ENCODE measurements at places on chromosomes 11 and 22.

- DNase-seq, result no peak
Measured at GRCh38 chr11:22657101-22657694, 9.2 kb upstream of the GAS2 start.

GRCh38 chr22:39238966-39239505 lies 5.7 kb downstream of the PDGFB start:
- DNase-seq, result no peak

- DNase-seq, result no peak
Measured at GRCh38 chr11:121497176-121497998, 44.6 kb upstream of the SORL1-AS1 start.

- DNase-seq, result no peak
Measured at GRCh38 chr22:45960477-45961386, 16.2 kb downstream of the WNT7B start.

GRCh38 chr11:118207079-118207478 lies 17.7 kb downstream of the JAML start:
- DNase-seq, result no peak

DNA sequence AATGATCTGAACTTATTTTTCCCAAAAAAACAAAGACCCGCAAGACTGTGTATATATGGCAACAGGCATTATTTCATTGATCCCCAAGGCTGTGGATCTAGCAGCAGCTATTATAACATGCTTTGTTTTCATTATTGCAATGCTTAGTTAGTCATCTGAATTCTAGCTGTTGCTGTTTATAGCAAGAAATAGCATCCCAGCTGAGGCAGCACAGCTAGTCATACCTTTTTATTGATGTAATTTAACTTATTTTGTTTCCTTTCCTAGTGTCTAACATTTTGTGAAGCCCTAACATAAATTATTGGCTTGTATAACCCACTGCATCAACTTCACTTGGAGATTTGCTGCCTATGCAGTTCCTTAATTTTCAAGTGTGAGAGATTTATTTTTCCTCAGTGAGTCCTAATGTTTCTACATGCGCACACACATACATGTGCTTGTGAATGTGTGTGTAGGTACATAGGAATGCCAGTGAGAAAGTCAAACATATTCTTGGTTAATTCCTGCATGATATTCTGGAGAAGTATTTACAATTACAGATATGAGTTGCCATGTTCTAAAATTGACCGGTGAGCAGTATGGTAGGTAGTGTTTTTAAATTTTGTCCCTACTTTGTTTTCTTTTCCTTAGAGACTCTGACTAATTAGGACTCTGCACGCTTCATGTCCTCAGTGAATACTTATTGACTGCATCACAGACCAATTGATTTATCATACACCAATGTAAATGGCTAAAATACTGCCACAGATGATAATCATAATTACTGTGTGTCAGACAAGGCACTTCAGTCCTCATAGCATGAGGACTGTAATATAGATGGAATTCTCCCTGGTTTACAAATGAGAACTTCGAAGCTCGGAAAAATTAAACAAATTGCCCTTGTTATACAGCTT lies 119.3 kb downstream of the WNT11 start:
- DNase-seq, result no peak

DNA sequence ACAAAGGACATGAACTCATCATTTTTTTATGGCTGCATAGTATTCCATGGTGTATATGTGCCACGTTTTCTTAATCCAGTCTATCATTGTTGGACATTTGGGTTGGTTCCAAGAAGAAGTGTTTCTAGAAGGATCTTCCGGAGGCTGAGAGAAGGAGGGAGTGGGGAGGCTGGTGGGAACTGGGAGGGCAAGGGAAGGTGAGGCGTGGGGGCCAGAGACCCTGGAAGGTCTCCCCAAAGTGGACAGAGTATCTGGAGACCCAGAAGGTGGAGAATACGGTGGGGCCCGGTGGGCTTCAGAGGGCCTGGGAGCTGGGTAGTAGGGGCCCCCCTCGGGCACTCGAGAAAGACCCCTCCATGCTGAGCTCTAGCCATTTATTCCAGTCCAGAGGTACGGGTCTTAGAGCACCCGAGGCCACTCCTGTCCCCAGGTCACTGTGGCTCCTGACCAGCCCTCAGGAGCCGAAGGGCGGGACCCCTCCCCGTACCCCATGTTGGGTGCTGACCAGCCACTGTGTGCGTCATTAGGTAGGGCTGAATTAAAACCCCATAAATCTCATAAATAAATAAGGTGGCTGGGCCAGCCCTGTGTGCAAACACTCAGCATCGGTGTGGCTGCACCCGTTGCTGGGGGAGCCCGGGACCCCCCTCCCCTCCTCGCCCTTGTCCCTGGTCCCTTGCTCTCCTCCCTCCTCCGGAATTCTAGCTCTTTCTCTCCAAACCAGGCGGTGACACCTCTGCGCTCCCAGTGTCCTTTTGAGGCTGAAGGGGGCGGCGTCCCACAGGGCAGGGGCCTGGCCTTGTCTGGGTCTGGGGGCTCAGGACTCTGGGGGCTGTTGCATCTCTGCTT lies 38.8 kb upstream of the MUC5AC start:
- DNase-seq, result no peak

DNA sequence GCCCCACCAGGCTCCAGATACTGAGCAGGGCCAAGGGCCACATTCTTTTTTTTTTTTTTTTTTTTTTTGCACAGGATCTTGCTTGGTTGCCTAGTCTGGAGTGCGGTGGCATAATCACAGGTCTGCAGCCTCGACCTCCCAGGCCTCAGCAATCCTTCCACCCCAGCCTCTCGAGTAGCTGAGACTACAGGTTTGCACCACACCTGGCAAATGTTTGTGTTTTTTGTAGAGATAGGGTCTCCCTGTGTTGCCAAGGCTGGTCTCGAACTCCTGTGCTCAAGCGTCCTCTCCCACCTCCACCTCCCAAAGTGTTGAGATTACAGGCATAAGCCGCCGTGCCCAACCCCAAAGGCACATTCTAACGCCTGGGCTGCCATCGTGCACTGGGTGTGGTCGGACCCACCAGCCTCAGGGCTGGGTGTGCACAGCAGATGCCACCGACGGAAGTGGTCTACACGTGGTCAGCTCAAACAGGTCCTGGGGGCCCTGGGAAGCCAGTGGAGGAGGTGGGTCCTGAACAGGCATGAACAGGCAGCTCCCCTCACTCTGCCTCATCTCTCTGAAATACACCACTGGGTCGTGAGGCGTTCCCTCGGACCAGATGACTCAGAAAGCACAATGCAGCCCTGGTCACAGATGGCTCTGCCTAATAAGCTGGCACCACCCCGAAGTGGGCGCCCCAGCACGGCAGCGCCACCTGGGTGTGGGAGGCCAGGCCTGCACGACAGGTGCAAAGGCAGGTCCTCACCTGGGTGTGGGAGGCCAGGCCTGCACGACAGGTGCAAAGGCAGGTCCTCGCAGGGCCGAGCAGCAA lies 5.1 kb upstream of the B4GALNT4 start:
- DNase-seq, result peak; percentile 91

DNA sequence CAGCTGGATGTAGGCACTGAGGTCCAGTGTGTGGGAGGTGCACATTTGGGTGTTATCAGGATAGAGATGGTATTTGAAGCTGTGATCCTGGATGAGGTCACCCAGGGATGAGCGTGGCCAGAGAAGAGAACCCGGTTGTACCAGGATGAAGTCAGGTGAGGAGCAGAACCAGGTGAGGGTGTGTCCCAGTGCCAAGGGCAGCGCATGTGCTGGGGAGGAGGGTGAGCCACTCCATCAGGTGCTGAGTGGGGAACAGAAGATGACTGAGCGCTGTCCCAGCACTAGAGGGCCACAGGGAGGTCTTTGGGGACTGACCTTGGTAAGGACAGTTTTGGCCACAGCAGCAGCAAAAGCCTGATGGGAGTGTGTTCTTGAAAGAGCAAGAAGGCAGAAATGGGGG lies 2.7 kb downstream of the ARL2 start:
- no peak for DNase-seq

All from RKO (cell line).